ENCODE measurements at places on chromosomes 11 and 22.

GRCh38 chr11:33317662-33318061 is 60.5 kb downstream of the HIPK3 start:
- DNase-seq: peak; percentile 51

GRCh38 chr11:61267437-61267841 is 26.5 kb downstream of the PGA5 start:
- DNase-seq: no peak

- no peak for DNase-seq
Measured at GRCh38 chr11:31607914-31608313, 98.3 kb downstream of the ELP4 start.

DNA sequence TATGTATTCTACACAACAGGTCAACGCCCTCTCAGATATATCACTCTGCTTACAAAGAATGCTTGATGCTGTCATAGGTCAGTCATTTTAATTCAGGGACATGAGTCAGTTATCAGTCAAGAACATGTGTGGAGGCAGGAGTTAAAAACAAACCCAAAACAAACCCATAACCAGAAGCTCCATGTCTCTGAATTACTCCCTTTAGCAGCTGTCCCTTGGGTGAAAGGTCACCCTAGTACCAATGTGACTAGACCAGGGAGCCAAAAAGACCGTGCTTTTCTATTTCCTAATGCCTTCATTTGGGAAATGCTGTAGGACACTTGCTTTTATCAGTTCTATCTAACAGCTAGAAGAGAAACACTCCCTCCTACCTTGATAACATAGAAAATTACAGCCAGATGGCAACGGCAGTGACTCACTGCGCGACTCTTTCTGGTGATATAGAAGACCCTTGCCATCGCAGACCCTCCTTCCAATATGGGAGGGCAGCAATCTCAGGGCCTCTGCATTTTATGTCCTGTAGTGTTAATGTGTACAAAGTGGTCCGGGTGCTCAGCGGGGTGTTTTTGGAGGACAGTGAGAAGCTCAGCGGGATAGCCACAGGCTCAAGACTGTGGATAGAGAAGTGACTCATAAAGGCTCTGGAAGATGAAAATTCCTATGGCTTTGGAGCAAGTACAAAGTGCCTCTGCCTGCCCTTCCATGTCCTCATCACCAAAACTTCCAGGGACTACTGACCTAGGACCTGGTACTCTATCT is 24.8 kb downstream of the APOL5 start:
- DNase-seq: peak; percentile 81

DNA sequence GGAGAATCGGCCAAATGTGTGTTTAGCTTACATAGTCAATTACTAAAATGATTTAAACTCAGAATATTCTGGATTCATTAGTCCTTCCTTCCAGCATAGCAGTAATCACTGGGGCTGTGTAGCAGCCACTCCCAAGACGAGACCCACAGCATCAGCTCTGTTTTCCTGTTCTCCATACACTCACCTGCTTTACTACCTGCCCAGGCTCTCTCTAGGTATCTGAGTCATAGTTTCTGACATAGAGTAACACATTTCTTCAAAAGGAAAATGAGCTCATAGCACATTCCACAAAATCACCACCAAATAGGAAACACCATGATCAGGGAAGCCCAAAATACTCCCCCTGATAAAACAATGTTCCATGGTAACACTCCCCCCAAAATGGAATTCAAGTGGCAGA is 22.9 kb downstream of the MORC2 start:
- DNase-seq: no peak

DNA sequence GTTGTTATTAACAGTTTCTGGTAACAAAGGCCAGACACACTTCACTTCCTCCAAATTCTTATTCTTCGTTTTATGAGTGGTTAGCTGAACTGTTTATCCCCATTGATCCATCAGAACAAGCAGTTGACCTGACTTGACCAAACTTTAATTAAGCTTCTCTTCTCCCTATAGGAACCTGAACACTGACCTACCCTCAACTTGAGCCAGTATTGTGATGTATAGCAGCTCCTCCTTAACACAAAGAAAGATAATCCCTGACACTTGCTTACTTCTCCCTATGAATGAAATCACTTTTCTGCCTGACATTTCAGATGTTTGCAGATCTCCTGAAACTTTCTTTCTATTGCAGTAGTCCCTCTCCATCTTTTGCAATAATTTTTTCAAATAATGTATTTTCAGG is 41.9 kb downstream of the ANO5 start:
- DNase-seq: no peak

GRCh38 chr11:75814363-75814676 is 690 bp upstream of the UVRAG start:
- no peak for DNase-seq

DNA sequence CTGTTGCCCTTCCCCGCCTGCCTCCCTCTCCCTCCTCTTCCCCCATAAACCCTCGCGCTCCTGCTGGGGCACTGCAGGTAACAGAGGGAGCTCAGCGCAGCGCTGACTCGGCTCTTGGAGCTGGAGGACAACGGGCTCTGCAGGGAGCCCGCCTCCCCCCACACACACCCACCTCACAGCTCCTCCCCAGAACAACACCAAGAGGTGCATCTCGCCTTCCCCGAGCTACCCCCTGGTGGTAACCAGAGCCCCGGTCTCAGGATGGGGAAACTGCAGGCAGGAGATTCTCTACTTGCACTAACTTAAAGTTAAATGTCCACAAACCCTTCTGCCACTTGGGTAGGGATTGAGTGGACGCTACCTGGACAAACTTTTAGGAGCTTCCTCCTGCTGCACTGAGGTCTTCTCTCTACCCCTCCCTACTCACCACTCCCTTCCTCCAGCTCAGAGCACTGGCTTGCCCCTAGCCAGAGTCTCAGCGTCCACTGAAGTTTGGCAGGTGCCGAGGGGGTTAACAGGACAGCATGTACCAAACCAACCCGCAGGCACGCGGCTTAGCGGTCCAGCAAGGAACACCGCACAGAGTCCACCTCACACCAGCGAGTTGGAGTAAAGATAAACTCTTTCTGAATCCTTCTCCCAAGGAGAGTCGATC is 4.0 kb upstream of the SCN4B start:
- no peak for DNase-seq

GRCh38 chr11:114845766-114846415 is 167.6 kb downstream of the NXPE2 start:
- DNase-seq: no peak

- DNase-seq: no peak
Measured at GRCh38 chr22:47602732-47603131, 840.3 kb downstream of the TBC1D22A start.

DNA sequence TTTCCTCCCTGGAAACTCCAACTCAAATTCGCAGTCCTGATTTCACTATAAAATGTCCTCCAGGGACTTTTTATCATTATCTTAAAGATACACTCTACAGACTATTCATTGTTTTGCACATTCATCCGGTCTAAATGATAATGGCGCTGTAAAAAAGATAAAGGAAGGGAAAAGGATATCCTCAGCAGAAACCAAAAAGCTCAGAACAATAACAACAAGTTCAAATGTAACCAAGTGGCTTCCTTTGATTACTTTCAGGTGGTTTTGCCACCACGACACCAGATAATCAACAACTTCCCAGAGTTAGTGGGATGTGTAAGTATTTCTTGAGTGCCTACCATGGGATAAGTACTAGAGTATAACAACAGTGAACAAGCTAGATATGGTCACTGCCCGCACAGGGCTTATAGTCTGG is 26.3 kb downstream of the PRCP start:
- no peak for DNase-seq

DNA sequence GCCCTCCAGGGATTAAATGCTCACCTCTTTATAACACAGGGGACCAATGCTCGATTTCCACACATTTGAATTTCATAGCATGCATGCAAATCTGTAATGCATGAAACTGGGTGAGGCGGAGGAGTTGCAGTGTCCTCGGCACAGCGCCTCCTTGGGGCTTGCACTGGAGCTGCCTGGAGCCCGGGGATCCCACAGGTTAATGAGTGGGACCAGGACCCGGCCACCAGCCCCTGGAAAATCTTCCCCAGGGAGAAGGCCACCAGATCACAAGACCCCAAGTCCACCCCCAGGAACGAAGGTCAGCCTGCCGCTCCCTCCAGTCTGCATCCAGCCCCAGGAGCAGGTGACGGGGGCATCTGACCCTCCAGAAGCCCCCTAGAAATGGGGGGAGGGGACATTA is 119.1 kb downstream of the MN1 start:
- DNase-seq: no peak

Data from iris pigment epithelial cell (primary cell).